ENCODE measurements at places on chromosomes 5 and 9.

GRCh38 chr5:32057187-32058096 lies 116.7 kb downstream of the GOLPH3 start:
- no peak for DNase-seq

DNA sequence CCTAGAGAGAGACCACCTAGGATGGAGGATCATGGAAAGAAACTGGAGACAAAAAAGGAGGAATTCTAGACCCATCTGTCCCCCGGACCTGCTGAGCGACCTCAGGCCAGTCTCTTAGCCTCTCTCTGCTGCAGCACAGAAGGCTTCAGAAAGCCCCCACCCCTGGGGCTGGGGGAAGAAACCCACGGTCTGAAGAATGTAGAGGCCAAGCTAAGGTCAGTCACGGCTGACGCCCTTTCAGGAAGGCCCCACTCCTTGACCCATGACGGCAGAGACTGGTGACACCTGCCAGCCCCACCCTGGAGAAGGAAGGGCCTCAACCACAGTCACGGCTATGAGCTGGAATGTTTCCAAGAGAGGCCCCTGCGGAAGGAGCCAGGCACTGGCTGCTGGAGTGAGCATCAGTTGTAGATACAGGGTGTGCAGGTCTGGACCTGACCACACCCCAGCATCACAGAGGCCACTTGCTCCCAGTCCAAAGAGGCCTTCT lies 120.5 kb upstream of the BOD1 start:
- DNase-seq: no peak

DNA sequence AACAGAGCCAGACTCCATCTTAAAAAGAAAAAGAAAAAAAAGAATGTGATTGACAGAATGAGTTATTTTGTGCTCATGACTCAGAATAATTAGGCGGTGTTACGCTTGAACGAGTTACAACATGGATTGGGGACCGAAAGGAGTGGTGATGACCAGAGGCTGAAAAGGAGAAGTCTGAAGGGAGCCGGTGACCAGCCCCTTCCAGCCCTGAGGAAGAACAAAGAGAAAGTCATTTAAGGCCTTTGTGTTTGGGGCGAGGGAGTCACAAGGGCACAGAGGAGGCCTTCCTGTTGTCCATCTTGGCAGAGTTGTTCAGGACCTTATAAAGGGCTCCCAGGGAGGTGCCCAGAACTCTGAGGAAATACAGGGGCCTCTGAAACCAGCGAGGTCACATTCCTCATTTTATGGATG lies 131.6 kb downstream of the GOLPH3 start:
- no peak for DNase-seq

DNA sequence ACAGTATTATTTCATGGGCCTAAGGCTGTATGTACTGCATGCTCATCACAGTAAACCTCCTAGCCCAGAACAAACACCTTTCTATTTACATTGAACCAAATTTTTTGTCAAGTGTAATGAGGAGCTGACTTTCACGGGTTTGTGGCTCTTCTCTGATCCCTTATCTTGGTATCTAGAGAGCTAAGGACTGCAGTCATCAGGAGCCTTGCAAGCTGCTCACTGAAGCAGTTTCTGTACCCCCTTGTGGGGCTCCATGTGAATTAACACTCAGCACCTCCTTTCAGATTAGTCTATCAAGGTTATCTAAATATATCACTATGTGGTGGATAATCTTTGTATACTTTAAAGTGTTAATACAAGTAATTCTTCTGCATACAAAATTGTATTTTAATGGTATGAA lies 108.2 kb downstream of the AUH start:
- DNase-seq: no peak

GRCh38 chr9:123518338-123518737 lies 162.3 kb downstream of the CRB2 start:
- DNase-seq: no peak

GRCh38 chr5:20486826-20487225 lies 498.8 kb upstream of the CDH18 start:
- DNase-seq: no peak

GRCh38 chr5:16313761-16314160 lies 134.2 kb upstream of the MARCHF11 start:
- no peak for DNase-seq

DNA sequence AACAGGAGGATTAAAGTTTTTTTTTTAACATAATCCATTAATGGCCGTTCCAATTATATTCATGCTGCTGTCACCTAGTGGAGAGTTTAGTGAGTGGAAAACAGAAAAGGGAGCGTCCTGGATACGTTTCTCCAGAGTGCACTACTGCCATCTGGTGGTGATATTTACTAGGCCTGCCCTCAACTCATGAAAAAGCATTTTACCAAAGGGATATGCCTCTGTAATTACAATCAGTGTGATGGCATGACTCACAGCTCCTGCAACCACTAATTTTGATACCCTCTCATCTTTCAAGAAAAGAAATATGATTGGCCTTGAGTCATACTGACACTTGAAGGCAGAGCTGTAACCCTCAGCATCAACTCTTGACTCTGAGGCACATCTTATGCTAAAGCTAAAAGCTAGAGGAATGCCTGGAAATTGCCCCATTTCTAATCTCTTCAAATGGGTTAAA lies 20.1 kb downstream of the MINAR2 start:
- DNase-seq: peak; percentile 2

DNA sequence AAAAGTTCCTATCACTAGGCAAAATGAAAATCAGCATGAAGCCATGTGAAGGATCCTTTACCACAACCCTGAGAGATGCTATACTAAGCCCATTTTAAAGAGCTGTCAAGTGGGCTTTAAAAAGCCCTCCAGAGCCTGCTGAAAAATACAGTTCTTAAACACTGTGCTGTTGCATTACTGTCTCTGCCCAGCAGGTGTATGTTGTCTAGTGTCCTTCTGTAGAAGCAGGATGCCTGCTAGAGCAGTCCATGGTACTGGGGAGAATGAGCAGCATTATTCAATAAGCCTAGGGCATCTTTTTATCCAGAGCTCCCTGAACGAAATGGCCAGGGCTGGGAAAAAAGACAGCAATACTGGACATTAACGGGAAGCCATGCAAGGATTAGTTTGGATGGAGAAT lies 126.2 kb upstream of the PLCXD3 start:
- DNase-seq: no peak

DNA sequence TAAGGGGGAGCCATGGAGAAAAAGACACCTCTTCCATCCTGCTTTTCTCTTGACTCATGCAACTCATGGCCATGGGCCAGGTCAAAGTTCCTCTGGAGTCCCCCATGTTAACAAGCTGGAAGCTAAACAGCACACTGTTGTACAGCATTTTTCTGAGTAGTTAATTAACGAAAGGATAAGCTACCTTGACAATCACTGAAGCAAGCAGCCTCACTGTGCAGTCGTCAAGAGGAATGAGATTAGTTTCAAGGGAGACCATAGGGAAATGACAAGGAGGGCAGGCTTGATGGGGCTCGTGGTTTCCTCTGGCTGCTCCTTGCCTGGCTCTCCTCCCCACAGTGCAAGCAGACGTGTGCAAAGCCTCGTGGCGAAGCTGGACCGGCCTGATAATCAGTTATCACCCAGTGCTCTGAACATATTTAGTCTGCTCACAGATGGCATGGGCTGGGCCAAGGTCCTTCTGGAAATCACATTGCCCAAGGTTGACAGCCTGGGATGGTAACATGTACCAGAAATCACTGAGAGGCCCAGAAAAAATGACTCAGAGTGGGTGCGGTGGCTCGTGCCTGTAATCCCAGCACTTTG lies 209.5 kb downstream of the SLIT3 start:
- no peak for DNase-seq
